ENCODE measurements at places on chromosomes 7 and 10.

DNA sequence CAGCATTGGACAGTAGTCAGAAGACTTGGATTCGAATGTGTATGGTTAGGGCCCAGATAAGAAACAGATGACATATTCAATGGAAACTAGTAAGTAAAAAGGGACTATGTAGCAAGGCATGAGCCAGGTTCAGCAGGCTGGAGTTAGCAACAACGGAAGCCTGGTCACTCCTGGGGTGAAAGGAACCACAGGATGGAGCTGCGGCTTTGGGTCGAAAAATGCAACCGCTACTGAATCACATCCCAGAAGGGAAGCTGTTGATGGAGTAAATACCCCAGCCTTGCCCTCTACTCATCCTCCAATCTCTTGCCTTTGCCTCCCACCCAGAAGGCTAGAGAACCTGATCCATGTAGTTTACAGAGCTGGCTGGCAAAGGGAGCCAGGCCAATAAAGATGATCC lies 37.5 kb upstream of the EGR2 start:
- no peak for DNase-seq
- H3K27me3 ChIP-seq = no peaks in the 10 kb centered on the region
- H3K4me1 ChIP-seq = peaks cover 23% of the 10 kb centered on the region
- no peak overlapping the region for H3K27ac ChIP-seq
- peaks cover 4% of the 10 kb centered on the region for H3K36me3 ChIP-seq

- H3K27ac ChIP-seq = no peak overlapping the region
- no peak overlapping the region for H3K4me3 ChIP-seq
- H3K36me3 ChIP-seq = peaks cover 25% of the 10 kb centered on the region
- H3K27me3 ChIP-seq = no peaks in the 10 kb centered on the region
- DNase-seq = no peak
Observed at GRCh38 chr10:28620251-28620650, 57.1 kb upstream of the BAMBI start.

GRCh38 chr7:23628370-23628769 lies 31.2 kb downstream of the CCDC126 start:
- no peaks in the 10 kb centered on the region for H3K4me1 ChIP-seq
- no peak overlapping the region for H3K4me3 ChIP-seq
- DNase-seq = no peak
- H3K27me3 ChIP-seq = no peaks in the 10 kb centered on the region

DNA sequence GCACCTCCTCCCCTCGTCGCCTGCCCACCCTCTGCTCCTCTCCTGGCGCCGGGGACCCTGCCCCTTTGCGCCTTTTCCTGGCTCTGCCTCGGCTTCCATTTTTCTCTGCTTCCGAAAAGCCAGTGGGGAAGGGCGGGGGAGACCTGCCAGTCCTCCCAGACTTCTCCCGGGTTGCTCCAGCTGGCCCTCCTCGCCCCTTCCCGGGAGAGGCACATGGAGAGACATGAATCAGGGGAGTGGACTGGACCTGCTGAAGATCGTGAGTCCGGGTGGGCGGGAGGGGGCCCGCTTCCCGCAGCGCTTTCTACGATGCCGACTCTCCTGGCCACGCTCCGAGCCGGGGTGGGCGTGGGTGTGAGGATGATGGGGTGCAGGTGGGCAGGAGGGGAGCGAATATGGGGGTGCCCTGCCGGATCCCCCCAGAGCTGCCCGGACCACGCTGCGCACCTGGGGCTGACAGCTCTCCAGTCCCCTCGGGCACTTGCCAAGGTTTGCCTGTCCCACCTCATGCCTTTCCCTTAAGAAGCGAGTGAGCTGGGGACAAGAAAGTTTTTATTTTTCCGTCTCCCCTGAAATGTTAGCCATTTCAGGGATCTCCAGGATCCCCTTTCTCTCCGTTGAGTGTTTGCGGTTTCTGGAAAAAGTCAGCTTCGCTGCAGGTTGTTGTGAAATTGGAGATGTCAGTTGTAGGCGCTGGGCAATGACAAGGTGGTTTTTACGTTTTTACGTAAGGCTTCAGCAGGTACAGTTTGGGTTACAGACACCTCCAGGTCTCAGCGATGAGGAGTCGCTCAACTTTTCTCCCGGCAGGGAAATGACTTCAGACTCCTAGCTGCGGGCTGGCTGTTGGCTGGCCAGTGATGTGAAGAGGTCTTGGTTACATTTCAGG lies 977 bp downstream of the CACNB2 start:
- peaks cover 14% of the 10 kb centered on the region for H3K4me1 ChIP-seq
- no peak for DNase-seq
- peak overlapping the region; percentile 91 for H3K4me3 ChIP-seq
- H3K27me3 ChIP-seq = peaks cover 79% of the 10 kb centered on the region
- no peaks in the 10 kb centered on the region for H3K36me3 ChIP-seq

DNA sequence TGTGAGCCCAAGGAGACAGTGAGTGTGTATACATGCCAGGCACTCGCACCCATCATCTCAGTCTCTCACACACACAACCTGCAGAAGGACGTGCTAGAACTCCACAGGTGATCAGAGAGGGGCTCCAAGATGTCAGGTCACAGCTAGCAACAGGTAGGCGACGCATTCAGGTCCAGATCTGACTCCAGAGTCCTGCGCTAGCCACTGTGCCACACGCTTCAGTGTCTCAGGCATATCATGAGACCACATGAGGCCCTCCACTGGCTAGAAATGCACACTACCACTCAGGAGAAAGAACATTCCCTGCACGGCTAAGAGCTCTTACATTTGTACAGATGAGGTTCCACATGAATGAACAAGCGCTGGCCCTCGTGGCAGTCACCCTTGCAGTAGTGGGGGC lies 11.5 kb downstream of the AKR1B1 start:
- H3K4me1 ChIP-seq = peaks cover 4% of the 10 kb centered on the region
- DNase-seq = no peak
- H3K36me3 ChIP-seq = peaks cover 11% of the 10 kb centered on the region
- H3K4me3 ChIP-seq = no peak overlapping the region
- H3K27ac ChIP-seq = no peak overlapping the region

DNA sequence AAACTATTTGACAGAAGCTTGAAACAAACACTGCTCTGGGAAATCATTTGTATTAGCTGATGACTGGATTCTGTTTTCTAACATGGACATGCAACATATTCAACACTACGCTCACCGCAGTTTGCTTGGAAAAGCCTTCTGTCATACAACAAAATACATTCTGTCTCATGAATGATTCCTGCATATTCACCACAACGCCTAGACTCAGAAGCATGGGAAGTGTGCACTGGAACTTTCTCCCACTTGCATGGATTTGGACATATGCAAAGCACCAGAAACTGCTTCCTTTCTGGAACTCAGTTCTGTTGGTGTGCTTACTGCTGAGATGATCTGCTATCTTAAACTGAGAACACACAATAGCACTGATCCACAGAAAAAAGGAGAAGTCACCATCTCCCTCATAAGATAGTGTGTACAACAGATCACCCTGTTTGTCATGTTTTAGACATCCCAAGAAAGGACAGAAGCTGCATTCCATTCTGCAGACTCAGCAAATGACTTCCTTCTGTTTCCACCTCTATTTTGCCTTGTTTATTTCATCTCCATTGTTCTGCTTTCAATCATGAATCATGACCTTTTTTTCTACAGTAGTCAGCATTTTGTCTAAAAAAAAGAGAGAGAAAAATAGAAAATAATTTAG lies 115.8 kb downstream of the HTR7 start:
- H3K27me3 ChIP-seq = no peaks in the 10 kb centered on the region
- no peaks in the 10 kb centered on the region for H3K4me1 ChIP-seq
- no peaks in the 10 kb centered on the region for H3K36me3 ChIP-seq

GRCh38 chr10:119461380-119461779 lies 81.1 kb downstream of the RGS10 start:
- H3K36me3 ChIP-seq = peaks cover 3% of the 10 kb centered on the region
- no peak overlapping the region for H3K27ac ChIP-seq

- no peaks in the 10 kb centered on the region for H3K36me3 ChIP-seq
- peaks cover 88% of the 10 kb centered on the region for H3K27me3 ChIP-seq
- H3K4me3 ChIP-seq = no peak overlapping the region
- DNase-seq = no peak
- no peak overlapping the region for H3K27ac ChIP-seq
- peaks cover 3% of the 10 kb centered on the region for H3K4me1 ChIP-seq
Observed at GRCh38 chr7:73647725-73648592, 19.7 kb upstream of the VPS37D start.

DNA sequence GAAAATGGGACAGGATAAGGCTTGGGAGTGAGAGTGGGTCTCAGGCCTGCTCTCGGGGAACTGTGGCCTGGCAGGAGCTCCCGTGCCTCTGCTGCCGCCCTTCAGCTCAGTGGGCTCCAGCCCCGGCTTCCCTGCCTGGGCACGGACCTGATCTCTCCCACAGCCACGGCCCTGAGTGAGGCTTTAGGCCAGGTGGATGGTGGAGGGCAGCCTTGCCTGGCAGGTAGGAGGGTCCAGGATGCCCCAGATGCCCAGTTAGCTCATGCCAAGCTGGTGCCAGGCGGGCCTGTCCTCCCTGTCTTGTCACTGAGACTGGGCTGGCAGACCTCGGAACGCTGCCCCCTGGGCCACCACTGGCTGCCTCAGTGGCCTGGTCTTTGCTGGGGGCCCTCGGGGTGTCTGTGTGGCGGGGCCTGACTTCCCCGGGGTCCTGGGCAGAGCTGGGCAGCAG lies 116.6 kb downstream of the INPP5A start:
- no peak overlapping the region for H3K27ac ChIP-seq
- peaks cover 7% of the 10 kb centered on the region for H3K4me1 ChIP-seq
- peaks cover 7% of the 10 kb centered on the region for H3K27me3 ChIP-seq
- no peak for DNase-seq

- peaks cover 6% of the 10 kb centered on the region for H3K4me1 ChIP-seq
- no peak overlapping the region for H3K4me3 ChIP-seq
- H3K27me3 ChIP-seq = no peaks in the 10 kb centered on the region
- peak; percentile 50 for DNase-seq
Observed at GRCh38 chr10:60964257-60965235, 20.6 kb upstream of the RHOBTB1 start.

GRCh38 chr7:96097835-96098234 lies 224.1 kb downstream of the SLC25A13 start:
- no peaks in the 10 kb centered on the region for H3K4me1 ChIP-seq
- H3K27ac ChIP-seq = no peak overlapping the region
- H3K4me3 ChIP-seq = no peak overlapping the region

GRCh38 chr10:24269476-24269875 lies 60.5 kb downstream of the KIAA1217 start:
- H3K27ac ChIP-seq = no peak overlapping the region
- peaks cover 14% of the 10 kb centered on the region for H3K36me3 ChIP-seq
- no peaks in the 10 kb centered on the region for H3K27me3 ChIP-seq
- H3K4me1 ChIP-seq = peaks cover 11% of the 10 kb centered on the region

GRCh38 chr10:5070648-5071410 lies 23.4 kb upstream of the AKR1C3 start:
- peaks cover 13% of the 10 kb centered on the region for H3K4me1 ChIP-seq
- H3K27me3 ChIP-seq = no peaks in the 10 kb centered on the region
- no peak overlapping the region for H3K27ac ChIP-seq
- no peak for DNase-seq

DNA sequence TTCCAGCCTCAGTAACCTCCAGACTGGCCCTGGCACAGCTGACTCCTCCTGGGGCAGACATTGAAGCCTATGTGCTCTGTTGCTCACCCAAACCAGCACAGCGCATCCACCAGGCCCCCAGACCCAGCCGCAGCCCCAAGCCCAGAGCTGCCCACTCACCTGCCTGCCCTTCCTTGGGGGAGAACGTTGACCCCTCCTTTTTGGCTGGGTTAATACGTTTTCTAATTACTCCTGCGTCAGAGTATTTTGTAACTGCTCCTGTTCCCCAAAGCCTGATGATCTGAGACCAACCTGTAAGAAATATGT lies 106.9 kb upstream of the NPS start:
- no peaks in the 10 kb centered on the region for H3K4me1 ChIP-seq
- H3K27me3 ChIP-seq = no peaks in the 10 kb centered on the region
- no peak overlapping the region for H3K4me3 ChIP-seq
- no peak overlapping the region for H3K27ac ChIP-seq
- peaks cover 44% of the 10 kb centered on the region for H3K36me3 ChIP-seq

DNA sequence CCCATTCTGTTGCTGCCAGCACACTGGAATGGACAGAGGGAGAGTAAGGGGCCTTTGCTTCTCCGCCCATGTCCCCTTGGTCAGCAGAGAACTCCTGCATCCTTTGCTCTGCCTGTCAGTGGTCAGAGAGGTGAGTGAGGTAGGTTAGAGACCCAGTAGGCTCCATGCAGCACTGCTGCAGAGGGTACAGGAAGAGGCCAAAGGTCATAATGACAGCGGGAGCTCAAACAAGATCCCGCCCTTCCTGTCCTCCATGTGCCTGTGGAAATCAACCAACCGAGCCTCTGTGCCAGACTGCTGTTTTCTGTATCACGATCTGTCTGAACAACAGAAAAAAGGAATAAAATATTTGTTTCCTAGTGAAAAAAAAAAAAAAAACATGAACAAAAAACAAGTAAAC lies 81.4 kb downstream of the ZNF33B start:
- H3K36me3 ChIP-seq = peaks cover 5% of the 10 kb centered on the region
- no peak for DNase-seq
- H3K4me3 ChIP-seq = no peak overlapping the region
- H3K27me3 ChIP-seq = peaks cover 17% of the 10 kb centered on the region
- peaks cover 13% of the 10 kb centered on the region for H3K4me1 ChIP-seq

DNA sequence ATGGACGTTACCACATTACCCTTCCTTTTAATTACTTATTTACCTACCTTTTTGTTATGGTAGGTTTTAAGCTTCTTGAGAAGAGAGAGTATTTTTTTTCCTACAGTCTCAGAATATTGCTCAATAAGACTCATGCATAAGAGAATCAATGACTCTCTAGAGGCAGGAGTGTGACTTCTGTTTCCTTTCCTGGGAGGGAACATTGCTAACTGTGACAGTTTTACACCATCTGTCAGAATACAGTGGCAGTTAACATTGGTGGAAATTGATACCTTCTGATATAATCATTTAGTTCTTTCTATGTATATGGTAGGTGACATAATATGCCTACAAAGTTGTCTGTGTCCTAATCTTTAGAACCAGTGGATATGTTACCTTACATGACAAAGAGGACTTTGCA lies 348.7 kb upstream of the POT1 start:
- H3K27me3 ChIP-seq = no peaks in the 10 kb centered on the region
- H3K27ac ChIP-seq = no peak overlapping the region
- peaks cover 2% of the 10 kb centered on the region for H3K36me3 ChIP-seq
- no peak overlapping the region for H3K4me3 ChIP-seq
- DNase-seq = no peak

GRCh38 chr10:62277971-62278370 lies 9.3 kb upstream of the RTKN2 start:
- no peak overlapping the region for H3K4me3 ChIP-seq
- no peak for DNase-seq
- H3K27me3 ChIP-seq = peaks cover 4% of the 10 kb centered on the region
- H3K36me3 ChIP-seq = no peaks in the 10 kb centered on the region

DNA sequence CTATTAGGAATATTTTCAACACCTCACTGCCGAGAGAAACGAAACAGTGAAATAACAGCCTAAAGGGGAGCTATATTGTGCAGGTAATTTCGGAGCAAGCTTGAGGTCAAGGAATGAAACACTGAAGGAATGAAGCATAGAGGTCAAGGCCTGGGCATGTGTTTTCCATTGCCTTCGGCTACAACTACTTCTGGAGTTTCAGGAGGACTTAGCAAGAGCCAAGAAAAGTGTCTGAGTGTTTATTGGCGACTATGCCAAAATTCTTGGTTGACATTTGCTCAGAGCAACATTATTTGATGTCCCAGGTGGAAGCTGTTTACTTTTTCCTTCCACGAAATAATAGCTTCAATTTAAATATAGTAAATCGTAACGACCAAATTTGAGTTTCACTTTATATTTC lies 89.6 kb upstream of the IFRD1 start:
- no peak overlapping the region for H3K4me3 ChIP-seq
- no peaks in the 10 kb centered on the region for H3K36me3 ChIP-seq
- H3K4me1 ChIP-seq = peaks cover 10% of the 10 kb centered on the region

GRCh38 chr7:47577321-47577919 lies 4.5 kb downstream of the TNS3 start:
- no peak for DNase-seq
- peak overlapping the region; percentile 67 for H3K4me3 ChIP-seq
- H3K4me1 ChIP-seq = peaks cover 55% of the 10 kb centered on the region
- H3K27ac ChIP-seq = peak overlapping the region; percentile 40
- H3K36me3 ChIP-seq = no peaks in the 10 kb centered on the region
- H3K27me3 ChIP-seq = peaks cover 6% of the 10 kb centered on the region
